ENCODE measurements at places on chromosomes 5 and 9.
A peak's percentile ranks its signal among the peaks of the same experiment; 100 is the strongest.

- DNase-seq, result no peak
Observed at GRCh38 chr5:78530342-78531096, 118.1 kb downstream of the LHFPL2 start.

DNA sequence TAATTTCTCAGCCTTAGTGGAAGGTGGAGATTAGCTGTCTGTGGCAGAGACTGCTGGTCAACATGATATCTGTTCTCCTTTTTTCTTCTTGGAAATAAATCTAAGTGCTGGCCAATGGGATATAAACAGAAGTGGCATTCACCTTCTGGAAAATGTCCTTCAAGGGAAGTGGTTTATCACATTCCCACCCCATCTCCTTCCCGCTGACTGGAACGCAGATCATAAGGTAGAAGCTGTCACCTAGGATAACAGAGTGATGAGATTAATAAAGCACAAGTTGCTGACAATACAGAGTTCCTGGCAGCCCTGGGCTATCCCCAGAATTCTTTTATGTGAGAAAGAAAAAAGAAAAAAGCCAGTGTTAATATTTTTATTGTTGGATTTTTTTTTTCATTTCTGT, 109.7 kb upstream of the OSMR start:
- no peak for DNase-seq

- DNase-seq, result no peak
Observed at GRCh38 chr9:110908894-110909293, 129.4 kb downstream of the LPAR1 start.

- no peak for DNase-seq
Observed at GRCh38 chr9:34332076-34332964, 3.0 kb downstream of the NUDT2 start.

DNA sequence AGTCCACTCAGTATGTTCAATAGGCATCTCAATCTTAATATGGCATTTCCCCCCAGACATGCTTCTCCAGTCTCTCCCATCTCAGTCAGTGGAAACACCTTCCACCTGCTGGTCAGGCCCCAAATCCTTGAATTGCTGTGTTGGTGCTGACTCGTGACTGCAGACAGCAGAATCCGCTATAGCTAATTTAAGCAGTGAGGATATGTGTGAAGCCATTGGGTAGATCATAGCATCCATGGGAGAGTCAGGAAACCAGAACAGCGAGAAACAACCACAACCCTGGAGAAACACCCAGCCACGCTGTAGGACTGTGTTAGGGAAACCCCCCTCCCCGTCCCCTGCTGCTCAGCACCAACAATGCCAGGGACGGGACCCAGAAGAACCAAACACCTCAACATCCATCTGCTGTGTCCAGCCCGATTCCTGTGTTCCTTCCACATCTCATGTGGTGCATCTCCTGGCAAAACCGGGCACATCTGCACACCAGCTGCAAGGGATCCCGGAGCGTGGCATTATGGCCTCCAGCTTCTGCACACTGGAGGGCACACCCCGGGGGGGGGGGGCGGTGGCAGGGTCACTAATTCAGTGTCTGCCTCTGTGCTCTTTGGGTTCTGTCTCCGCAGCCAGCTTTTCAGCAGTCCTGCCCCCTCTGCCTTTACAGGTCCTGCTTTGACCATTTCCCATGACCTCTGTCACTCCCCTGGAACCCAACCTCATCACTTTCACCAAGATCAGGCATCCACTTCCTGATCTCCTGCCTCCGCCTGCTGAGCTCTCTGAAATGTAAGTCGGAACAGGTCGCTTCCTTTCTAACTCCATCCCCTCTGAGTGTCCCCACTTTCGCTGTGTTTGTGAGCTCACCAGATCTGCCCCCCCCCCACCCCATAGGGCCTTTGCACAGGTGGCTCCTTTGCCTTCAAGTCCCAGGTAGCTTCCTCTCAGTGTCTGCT, 2.4 kb upstream of the PLEKHG4B start:
- no peak for DNase-seq

- no peak for DNase-seq
Observed at GRCh38 chr9:136856079-136856476, 3.9 kb downstream of the MAMDC4 start.

DNA sequence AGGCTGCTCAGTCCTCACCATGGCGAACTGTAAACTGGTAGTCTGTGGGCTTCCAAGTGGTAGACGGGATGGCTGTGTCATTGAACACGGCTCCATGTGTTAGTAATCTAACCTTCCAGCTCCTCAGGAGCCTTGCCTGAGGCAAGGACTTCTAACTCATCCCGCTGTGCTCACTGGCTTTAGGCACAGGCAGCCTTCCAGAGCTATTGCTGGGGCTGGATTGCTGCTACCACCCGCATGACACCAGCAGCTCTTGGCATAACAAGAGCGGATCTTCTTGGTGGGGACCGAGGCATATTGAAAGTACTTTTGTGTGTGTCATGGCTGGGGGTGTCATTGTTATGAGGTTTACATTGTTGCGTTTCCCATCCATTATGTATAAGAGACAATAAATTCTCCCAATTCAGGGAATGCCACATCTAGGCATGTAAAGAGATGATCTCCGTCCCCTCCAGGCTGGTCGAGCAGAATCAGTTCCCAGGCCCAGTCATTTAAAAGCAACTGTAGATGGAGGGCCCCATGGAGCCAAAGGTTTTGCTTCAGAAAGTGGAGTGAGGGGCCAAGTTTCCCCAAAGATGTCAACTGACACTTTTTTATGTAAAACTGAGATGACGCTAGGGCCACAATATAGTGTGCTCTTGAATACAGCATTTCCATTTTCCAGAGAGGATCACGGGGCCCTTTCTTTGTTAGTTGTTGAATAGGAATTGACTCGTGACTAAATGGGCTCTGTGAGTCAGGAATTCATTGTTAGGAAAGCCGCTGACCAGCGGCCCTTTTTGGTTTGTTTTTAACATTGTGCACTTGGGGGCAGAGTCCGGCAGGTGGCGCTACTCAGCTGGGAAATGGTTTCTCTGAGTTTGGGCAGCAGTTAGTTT, 759.5 kb downstream of the TAF11L14 start:
- DNase-seq, result peak; percentile 4

DNA sequence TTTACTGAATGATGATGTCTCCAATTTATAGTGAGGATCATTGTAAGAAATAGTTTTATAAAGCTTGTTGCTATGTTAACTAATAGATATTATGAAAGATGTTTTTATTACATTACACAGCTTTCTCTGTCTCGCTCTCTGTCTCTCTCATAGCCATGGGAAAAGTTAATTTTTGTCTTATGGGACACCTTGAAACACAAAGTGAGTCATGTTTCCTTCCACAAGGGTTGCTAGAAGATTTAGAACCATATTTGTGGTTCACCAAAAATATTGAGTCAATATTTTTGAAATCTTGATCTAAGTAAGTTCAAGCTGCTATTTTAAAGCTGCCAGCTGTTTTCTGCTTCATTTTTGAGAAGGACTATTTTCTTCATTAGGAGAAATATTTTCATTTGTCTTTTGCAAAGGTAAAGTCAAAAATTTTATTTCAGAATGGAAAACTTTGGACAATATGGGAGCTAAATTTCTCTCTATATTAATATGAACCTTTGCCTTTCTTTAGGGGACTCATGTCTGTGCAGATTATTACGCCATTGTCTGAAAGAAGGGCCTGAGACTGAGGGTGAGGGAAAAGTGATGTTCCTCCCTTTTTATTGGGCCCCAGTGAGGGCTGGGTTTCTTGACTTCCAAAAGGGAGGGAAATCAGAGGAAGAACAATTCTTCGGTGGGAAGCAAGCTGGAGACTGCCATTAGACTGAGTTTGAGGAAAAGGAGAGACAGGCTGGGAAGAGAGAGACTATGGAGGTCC, 87.9 kb upstream of the SLC24A2 start:
- no peak for DNase-seq

GRCh38 chr5:35745660-35746059, 111.0 kb upstream of the IL7R start:
- DNase-seq, result no peak

DNA sequence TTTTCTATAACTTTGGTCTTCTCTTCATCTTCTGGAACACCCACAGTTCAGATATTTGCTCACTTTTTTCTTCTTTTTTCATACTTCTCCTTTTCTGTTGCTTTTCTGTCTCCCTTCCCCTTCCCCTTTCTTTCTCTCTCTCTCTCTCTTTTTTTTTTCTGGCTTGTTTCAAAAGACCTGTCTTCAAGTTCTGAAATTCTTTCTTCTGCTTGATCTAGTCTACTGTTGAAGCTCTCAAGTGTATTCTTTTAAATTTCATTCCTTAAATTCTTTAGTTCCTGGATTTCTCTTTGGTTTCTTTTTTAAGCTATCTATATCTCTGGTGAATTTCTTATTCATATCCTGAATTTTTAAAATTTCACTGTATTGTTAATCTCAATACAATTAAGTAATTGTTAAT, 11.2 kb downstream of the ALG2 start:
- DNase-seq, result no peak

GRCh38 chr5:142540922-142541422, 144.9 kb downstream of the FGF1 start:
- DNase-seq, result no peak

DNA sequence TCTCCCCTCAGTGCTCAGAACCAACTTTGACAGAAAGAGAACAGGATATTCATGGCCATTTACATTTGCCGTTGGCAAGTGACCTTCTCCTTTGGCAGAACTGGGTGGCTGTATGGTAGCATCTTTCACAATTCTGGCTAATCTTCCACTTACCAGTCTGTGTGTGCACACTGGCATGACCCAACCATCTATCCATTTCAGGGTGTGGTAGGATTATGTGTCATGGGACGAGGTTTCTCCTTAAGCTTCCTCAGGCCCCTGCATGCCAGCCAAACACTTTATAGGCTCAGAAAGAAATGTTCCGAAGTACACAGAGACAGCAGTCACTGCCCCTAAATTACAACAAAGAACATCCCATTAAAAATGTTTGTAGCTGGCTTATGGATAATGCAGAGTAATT, 497.1 kb downstream of the NFIB start:
- no peak for DNase-seq

DNA sequence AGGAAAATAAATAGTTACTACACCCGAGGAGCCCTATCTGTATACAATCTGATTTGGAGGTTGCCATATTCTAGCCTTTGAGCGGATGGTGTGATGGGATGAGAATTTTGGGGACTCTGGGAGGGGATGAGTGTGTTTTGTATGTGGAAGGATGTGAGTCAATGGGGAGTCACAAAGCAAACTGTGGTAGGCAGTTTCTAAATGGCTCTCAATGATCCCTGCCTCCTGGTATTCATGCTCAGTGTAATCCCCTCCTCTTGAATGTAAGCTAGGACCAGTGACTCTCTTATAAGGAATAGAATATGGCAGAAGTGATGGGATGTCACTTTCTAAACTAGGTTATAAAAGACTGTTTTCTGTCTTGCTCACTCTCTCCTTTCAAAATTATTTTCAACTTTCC, 205.7 kb upstream of the RIOK2 start:
- no peak for DNase-seq

DNA sequence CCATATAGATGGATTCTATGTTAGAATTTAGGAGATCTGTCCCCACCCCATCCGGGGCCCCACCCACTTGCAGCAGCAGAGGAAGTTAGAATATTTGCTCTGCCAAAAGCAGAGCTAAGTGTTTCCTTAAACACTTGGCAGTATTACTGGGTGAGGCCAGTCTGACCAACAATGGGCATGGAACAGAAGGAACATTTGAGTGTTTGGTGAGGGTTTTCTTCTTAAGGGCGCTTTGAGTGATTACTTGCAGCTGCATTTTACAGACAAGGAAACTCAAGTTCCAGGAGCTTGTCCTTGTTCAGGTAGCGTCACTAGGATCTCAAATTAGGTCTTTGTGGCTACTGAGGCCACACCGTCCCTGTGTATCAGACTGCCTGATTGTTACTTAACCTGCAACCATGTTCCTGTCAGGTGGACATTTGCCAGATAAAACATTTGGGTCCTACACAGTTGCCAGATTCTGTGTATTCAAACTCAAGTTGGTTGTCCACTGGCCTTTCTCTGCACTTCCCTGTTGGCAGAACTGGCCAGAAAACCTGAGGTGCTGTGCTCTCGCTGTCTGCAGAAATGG, 59.3 kb downstream of the SLC46A2 start:
- peak; percentile 68 for DNase-seq

DNA sequence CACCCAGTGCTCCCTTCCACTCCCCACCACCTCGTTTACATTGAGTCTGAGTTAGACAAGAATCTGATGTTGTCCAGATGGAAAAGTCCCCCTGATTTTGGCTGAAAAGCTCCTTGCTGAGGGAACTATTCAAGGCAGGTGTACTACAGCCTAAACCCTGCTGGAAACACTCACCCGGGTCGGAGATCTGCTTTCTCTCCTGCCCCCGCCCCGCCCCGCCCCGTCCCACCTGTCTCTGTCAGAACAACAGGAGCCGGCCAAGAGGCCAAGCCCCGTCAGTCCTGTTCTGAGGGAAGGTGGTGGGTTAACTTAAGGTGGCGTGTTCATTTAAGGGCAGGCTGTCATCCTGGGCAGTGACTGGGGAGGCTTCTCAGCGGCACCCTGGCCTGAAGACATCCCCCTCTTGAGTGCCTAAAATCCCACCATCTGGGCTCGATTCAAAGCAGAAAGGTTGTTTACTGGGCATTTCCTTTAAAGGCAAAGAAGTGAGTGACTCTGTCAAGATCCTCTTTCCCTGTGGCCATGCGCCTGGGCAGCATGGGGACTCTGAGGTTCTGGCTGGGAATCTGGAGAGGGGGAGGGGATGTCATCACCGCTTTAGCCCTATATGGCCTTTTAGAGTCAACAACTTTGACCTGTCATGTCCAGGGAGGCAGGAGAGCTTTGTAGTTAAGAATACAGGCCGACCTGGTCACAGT, 71.1 kb upstream of the NEURL1B start:
- no peak for DNase-seq

GRCh38 chr9:113158446-113158845, 7.6 kb downstream of the SLC31A2 start:
- no peak for DNase-seq

DNA sequence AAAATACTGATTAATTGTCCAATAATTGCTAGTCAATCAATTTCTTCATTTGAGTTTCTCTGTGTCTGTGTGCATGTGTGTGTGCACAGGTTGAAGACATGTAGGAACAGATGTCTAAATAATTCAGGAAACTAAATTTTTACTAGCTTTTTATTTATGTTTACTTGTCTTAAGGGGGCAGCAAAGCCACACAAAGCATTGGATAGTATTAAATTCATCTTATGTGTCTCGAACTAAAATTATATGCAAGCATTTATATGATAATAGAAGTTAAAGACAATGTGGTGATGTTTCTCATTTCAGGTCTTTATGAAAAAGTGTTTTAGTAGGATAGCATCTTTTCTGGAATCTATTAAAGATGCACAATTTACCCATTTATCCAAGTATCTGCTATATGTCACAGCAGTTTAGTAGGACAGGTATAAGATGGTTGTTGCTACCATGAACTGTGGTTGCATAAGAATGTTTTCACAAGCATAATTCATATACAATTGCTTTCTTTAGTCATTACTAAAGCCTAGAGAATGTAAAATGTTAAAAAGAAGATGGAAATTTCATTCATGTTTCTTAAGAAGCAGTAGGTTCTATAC, 784.6 kb upstream of the NUDT12 start:
- no peak for DNase-seq

GRCh38 chr5:128546658-128547281, 8.7 kb upstream of the FBN2 start:
- DNase-seq, result no peak

DNA sequence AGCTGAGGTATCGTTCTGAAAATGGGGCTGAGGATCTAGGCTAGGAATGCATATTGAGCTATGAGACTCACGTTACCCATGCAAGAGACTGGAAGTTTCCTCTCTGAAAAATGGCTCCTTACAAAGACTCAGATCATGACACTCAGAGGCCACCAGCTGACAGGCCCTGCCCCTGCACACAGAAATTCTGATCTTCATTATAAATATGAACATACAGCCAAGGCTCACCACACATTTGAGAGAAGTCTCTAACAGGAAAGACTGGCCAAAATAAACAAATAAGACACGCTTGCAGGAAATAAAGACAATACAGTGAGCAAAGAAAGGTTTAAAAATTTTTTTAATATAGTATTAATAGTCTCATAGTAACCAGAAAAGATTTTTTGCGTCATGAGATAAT, 365.9 kb downstream of the NFIB start:
- DNase-seq, result no peak

All from C1 segment of cervical spinal cord (tissue), 14 donors.